Lung (tissue), 17 donors: ENCODE measurements at places on chromosomes 13 and 19.

DNA sequence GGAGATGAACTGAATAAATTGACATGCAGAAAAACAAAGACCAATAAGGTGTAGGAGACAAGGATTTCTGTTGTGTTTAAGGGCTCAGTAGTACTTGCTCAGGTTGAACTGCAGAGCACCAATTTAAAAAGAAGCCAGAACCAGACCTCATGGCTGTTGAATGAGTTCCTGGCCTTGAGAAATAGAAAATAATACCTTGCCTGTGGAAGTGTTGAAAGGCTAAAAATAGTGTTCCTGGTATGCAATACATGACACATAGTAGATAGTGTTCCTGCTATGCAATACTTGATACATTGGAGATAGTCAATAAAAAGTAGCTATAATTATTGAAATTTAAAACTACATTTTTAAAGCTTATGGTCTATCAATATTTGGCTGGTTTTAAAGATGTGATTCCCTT, 595.8 kb downstream of the PCDH9 start:
- no peak for DNase-seq

- DNase-seq: no peak
Measured at GRCh38 chr19:9673912-9674662, 813 bp downstream of the ZNF562 start.

DNA sequence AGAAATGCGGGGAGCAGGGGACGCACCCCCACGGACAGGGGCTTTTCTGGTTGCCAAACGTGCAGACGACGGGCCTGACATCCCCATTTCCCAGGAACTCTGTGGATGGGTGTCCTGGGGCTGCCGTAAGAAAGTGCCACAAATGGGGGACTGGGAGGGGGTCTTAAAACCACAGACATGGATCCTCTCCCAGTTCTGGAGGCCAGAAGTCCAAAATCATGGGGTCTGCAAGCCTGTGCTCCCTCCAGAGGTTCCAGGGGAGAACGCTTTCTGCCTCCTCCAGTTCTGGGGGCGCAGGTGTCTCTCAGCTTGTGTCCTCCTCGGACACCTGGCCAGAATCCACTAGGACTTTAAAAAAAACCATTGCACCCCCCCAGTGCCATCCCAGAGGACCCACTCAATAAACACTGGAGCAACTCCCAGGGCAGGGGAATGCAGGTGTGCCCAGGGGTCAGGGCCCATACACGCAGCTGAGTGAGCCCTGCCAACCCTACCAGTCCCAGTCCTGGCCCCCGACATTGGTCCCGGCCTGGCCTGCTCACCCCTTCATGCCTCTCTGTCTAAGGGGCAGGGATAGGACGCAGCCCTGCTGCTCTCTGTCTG, 103.9 kb downstream of the GADD45B start:
- DNase-seq: no peak

DNA sequence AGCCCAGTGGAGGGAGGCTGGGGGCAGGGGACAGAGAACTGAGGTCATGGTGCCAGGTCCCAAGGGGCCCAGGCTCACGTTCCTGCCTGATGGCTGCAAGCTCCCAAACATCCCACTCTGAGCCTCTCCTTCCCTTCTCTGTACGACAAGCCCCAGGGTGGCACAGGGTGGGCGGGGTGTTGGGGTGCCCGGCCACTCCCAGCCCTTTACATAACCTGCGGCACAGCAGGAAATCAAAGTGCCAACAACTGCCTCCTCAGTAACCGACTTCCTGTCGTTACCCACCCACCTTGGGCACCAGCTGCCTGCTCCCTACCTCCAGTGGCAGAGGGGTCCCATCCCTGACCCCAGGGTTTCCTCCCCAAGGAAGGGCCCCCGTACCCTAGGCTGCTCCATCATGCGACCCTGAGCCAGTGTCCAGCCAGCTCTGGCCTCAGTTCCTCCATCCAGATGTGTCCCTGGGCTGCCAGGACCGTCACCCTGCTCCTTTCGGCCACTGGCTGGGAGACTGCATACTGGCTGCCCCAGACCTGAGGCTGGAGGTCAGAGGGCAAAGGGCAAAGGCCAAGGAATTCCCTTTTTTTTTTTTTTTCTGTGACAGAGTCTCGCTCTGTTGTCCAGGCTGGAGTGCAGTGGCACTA, 27.7 kb upstream of the NFIC start:
- no peak for DNase-seq

DNA sequence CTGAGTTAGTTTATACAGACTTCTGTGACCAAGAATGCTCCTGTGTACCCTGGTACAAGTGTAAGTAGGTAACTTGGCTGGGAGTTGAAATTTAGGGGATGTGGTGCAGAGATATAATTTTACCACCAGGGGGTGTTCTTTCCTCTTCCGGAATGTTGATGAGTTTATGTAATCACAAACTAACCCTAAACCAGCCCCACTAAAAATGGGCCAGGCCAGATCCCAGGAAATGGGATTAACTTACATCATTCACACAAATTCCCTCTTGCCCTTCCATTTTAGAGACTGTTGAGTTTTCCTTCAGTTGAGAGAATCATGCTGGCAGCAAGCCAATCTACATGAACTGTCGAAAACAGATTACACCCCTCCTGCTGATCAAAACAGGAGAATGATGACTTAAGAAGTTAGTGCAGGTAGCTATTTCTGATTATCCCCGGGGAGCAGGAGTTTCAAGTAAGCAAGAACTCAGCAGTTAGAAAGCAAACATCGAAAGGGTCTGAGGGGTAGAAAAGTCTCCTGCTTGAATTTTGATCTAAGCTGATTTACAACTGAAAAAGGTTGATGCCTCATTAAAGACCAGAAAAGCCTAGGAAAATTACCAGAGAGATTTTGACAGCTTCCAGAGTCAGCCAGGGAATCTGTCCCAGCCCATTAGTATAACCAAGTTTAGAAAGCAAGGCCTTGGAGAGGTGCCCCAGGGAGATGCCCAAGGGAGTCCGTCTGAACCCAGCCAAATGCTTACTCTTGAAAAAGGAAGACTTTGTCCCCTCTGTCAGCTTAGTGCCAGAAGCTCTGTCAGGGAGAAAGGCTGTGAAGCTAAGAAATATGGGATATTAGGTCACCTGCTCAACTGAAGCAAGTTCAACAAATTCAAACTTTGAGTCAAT, 32.3 kb upstream of the MED4 start:
- peak; percentile 87 for DNase-seq

DNA sequence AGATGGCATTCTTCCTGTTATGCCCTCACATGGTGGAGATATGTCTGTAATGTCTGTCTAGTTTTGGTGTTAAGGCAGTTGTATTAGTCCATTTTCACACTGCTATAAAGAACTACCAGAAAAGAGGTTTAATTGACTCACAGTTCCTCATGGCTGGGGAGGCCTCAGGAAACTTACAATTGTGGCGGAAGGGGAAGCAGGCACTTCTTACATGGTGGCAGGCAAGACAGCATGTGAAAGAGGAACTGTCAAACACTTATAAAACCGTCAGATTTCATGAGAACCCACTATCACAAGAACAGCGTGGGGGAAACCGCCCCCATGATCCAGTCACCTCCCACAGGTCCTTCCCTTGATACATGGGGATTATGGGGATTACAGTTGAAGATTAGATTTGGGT, 3.2 kb downstream of the ZNF441 start:
- no peak for DNase-seq

- DNase-seq: no peak
Measured at GRCh38 chr13:113817860-113818691, 45.8 kb downstream of the GAS6 start.

- DNase-seq: no peak
Measured at GRCh38 chr19:6272411-6272791, 7.4 kb downstream of the MLLT1 start.

DNA sequence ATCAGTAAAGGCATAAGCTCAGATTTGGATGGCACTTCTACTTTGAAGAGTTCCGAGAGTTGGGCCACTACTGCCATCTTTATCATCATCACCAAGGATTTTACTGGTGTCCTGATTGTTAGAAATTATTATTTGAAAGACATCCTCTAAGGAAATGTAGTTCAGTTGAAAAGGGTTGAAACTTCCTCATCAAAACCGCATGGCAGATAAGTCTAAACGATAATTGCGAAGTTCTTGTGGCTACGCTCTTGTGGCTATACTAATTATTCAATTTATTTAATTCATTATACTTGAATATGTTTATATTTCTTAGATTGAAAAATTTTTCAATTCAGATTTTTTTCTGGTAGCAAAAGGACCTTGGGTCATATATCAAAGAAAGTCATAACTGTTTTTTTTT, 22.4 kb downstream of the TNFRSF19 start:
- DNase-seq: no peak
